ENCODE measurements at places on chromosomes 1 and 21.

- DNase-seq: no peak
These were observed 7.7 kb upstream of the MPZL1 start for GRCh38 chr1:167714098-167714438.

DNA sequence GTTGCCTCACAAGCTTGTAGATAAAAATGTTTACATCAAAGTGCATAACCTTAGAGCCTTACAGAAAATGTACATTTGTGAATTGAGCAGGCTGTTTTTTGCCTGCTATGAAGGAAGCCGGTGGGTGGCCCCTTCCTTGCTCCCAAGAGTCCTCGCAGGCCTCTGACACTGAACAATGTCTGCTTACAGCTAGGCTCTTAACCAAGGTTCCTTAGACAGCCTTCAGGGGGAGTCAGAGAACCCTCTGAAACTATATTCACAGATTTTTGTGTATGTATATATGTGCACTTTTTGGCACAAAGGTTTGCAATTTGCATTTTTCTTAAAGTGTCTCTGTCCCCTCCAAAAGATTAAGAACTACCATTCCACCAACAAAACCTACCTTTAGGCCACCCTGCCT lies 282.6 kb downstream of the BARHL2 start:
- DNase-seq: no peak

GRCh38 chr21:44304877-44305293 lies 5.0 kb downstream of the PFKL start:
- no peak for DNase-seq

- no peak for DNase-seq
These were observed 51.6 kb downstream of the NEGR1 start for GRCh38 chr1:72230746-72231145.

- no peak for DNase-seq
These were observed 18.2 kb upstream of the TRNAU1AP start for GRCh38 chr1:28534671-28535070.

- DNase-seq: peak; percentile 3
These were observed 104.9 kb upstream of the SNX7 start for GRCh38 chr1:98556521-98557158.

DNA sequence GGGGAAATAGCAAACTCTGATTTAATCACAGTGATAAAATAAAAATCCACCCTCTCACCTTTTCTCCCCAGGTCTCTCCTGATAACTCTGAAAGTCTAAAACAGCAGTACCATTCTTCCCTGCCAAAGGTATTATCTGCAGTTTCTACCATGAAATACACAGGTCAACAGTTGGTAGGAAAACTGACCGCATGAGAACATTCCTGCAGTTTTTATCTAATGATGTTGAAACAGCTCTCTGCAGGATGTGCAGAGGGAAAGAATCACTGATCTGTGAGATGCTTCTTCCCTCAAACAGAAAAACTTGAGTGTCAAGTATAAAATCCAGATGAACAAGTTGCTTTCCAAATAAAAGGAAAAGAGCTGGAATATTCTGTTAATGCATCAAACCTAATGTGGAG lies 39.1 kb downstream of the KCNJ6 start:
- DNase-seq: no peak

- DNase-seq: no peak
These were observed 353.2 kb downstream of the PLPP3 start for GRCh38 chr1:56225964-56226815.

GRCh38 chr1:18481921-18482701 lies 1.4 kb downstream of the KLHDC7A start:
- DNase-seq: no peak

DNA sequence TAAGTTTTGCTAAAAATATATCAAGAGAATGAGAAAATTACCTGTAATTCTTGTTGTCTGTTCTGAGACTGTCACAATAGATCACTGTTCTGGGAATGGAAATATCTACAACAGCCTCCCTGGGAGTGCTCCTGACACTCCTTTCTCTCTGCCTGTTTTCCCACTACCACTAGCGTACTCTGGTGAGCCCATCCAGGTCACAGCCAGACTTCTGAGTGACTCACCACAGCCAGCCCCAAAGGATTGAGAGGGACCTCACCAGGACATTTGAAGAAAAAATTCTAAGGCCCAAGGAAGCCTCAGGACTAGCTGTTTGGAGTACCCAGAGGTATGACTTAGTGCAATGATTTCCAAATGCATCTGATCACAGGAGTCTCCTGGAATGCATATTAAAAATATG lies 39.0 kb upstream of the TADA1 start:
- no peak for DNase-seq

- DNase-seq: no peak
These were observed 171.2 kb upstream of the NR5A2 start for GRCh38 chr1:199856216-199856780.

- no peak for DNase-seq
These were observed 13.5 kb upstream of the CHI3L1 start for GRCh38 chr1:203199816-203200571.

GRCh38 chr1:41758500-41758899 lies 160.2 kb downstream of the HIVEP3 start:
- DNase-seq: no peak

DNA sequence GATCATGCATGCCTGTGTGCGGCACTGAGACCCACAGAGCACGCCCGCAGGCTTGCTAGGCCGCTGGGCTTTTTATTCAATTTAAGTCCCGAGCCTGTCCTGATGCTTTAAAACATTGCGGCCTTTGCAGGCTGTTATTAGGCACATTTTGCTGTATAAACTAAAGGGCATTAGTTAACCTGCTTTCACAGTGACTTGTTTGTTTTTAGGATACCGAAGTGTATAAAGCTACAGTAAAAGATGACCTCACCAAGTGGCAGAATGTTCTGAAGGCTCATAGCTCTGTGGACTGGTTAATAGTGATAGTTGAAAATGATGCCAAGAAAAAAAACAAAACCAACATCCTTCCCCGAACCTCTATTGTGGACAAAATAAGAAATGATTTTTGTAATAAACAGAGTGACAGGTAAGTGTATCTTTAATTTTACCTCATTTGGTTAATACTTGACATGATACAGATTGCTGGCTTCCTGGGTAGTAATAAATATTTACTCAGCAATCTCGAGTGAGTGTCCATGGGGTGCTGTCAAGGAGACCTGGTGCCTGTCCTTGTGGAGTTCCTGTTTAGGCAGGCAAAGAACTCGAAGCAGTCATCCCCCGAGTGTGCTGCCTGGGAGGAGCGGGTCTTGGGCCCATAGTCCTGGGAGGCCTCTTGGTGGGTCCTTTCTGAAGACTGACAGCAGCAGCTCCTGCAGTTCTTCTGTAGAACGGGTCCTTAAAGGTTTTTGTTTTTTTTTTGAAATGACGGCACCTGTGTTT lies 40.1 kb downstream of the TRAPPC10 start:
- DNase-seq: no peak

- DNase-seq: no peak
These were observed 53.6 kb upstream of the FMOD start for GRCh38 chr1:203404546-203404945.

GRCh38 chr1:211632808-211633523 lies 42.5 kb downstream of the NEK2 start:
- no peak for DNase-seq

- no peak for DNase-seq
These were observed 56.7 kb downstream of the SPSB1 start for GRCh38 chr1:9349331-9349851.

DNA sequence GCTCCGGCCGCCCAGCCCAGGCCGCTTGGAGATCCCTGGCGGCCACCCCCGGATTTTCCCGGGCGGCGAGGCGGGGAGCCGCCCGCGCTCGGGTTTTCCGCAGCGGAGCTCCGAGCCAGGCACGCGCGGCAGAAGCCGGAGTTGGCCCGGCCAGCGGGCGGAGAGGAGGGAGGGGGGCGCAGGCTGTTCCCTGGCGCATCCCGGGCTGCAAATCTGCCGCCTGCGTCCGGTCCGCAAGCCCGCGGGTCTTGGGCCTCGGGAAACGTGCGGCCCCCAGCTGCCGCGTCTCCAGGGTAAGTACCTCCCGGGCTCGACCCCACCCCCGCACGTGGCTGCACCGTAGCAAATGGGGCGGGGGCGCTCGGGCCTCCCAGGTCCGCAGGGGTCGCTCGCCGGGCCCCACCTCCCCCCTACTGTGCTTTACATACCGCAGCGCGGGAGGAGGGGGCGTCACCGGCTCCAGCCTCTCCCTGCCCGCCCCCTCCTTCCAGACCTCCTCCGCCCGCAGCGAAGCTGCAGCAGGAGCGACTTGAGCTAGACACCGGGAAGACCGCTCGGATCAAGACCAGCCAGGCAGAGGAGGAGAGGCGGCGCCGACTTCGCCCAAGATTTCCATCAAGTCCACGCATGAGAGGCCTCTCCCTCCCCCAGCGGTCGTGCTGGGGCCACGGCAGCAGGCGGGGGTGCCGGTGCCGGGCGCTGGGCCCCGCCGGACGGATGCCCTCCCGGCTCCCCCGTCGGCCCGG lies 1.6 kb downstream of the TMEM200B start:
- no peak for DNase-seq

- DNase-seq: no peak
These were observed 7.0 kb upstream of the SPATC1L start for GRCh38 chr21:46191257-46191685.

DNA sequence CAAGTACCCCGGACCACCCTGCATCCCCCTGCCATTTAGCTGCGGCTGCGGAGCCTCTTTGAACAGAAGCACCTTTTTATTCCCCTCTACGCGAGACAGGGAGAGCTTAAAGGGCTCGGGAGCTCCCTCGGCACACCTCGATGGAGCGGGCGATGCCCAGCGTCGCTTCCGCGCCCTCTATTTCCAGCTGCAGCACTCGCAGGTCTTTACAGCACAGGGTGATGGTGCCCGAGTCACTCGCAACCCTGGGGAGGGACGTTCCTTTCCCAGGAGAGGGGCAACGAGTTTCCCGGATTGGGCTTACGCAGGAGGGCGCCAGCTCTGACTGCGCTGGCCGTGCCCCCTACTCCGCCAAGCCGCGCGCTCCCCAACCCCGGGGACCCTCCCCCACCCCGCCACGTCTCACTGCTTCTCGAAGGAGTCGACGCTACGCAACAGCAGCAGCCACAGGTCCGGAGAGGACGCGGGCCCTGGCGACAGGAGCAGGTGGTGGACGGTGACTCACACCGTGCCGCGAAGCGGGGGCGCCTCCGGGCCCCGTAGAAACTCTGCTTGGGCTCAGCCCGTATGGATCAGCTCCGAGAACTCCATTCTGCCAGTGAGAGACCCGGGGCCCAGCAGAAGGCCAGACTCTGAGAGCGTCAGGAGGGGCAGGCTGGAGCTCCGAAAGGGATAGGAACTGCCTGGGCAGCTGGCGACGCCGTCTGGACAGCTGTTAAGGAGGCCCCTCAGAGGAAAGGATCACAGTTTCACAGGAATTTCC lies 5.8 kb upstream of the FAM167B start:
- peak; percentile 81 for DNase-seq

DNA sequence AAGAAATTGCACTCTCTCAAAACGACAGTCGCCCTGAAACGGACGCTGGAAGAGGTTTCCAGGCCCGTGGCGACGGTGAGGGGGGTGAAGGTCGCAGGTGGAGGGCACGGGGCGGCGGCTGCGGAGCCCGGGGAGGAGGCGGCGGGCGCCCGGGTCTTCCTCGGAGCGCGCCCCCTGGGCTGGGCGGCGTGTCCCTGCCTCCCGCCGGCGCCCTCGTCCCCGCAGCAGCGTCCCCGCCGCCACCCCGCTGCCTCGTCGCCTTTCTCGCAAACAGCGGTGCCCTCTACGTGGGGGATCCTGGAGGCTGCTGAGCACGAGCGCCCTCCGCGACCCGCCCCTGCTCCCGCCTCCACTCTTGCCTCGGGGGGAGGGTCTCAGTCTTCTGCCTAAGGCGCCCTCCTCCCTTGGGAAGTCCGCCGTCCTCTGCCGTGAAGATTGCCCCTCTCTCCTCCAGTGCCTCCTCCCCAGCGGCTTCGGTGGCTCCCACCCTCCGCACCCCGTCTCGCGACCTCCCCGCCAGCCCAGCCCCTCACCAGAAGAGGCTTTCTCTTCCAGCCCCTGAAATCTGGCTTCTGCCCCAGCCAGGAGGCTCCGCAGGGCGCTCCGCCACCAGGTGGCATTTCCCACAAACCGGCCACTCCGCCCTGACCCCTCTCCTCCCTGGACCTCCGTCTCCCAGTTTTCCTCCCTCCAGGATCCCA lies 227.4 kb downstream of the SDCCAG8 start:
- DNase-seq: no peak

- DNase-seq: no peak
These were observed 14.7 kb upstream of the RASSF5 start for GRCh38 chr1:206492589-206492988.

GRCh38 chr21:31363720-31364119 lies 19.7 kb upstream of the TIAM1 start:
- no peak for DNase-seq

DNA sequence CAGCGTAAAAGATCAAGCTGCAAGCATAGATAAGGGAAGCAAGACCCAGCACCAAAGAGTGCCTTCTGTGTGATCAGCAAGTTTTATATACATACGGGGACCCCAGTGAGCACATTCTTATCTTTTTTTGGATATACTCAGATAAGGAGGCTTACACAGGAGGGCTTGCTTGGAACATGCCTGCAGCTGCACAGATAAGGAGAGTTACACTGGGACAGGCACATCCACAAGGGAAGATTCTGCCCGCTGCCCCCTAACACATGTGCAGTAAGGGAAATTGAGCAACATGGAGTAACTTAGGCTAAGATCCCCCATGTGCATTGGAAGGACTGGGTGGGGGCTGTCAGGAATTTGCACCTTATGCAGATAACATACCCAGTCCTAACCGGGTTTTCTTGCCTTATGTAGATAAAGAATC lies 1334.8 kb downstream of the MRPL39 start:
- no peak for DNase-seq

GRCh38 chr1:32239337-32239736 lies 7.7 kb upstream of the FAM167B start:
- DNase-seq: no peak

- DNase-seq: no peak
These were observed 7.8 kb downstream of the STK40 start for GRCh38 chr1:36377791-36378492.

- peak; percentile 16 for DNase-seq
These were observed 47.6 kb downstream of the PKN2 start for GRCh38 chr1:88731475-88732269.

DNA sequence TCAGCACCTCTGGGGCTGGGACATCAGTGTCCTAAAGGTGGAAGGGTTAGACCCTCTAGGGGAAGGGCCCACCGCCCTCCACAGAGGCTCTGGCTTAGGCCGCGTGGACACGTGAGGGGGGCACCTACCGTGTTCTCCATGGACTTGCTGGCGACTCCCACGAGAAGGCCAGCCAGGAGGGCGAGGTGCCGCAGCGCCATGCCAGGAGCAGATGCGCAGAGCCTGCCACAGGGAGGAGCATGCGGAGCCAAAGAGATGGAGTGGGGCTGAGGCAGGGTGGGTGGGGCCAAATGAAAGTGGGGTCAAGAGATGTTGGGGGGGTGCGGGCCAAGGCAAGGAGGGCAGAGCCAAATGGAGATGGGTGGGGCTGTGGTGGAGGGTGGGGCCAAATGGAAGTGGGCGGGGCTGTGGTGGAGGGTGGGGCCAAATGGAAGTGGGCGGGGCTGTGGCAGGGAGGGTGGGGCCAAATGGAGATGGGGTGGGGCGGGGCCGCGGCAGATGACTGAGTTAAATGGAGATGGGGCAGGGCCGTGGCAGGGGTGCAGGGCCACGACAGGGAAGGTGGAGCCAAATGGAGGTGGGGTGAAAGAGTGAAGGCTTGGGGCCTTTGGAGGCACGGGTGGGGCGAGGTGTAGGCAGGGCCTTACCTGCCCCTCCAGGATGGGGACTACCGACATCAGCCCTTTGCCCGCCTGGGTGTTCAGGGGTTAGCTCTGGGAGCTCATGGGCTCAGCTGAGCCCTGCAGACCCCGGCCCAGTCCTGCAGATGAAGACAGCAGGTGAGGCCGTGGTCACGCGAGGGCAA lies 17.4 kb upstream of the RNF223 start:
- DNase-seq: no peak
